ENCODE measurements at places on chromosomes 1 and 21.

DNA sequence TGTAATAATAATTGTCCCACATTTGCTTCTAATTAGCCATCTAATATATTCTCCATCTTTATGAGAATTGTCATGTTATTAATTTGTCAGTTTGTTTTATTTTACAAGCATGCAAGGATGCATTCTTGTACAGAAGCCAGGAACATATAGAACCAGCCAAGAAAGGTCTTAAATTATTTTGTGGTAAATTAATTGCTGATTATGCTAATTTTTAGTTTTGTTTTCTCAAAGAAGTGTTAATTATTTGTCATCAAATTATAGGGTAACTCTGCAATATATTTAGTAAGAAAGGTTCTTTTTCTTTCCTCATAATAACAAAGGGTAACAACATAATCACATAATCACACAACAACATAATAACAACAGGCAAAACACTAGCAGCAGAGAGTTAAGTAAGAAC, 5.7 kb downstream of the CLIC6 start:
- DNase-seq = no peak

DNA sequence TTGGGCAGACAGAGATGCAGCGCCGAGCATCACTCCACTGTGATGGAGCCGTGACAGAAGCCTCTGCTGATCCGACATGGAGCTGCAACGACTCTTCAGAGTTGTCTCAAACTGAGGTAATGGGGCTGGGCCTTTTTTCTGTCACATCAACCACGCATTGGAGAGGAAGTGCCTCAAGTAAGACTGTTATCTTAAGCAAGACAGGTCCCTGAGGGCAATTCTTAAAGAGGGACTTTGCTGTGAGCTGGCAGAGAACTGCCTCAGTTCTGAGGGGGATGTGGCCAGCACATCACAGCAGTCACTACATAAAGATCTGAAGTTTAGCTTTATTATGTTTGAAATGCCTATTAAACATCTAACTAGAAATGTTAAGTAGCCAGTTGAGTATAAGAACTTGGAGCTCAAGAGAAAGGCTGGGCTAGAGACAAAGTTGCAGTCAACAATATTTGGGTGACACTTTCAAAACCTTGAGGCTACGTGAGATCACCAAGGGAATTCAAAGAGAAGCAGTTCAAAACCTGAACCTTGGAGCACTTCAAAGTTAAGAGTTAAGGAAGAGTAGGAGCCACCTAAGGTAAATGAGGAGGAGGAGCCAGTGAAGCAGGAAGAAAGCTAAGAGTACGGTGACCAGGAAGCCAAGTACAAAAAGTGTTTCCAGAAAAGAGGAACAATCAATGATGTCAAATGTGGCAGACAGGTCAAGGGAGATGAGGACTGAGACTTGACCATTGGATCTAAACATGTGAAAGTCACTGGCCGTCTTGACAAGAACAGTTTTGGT, 54.2 kb upstream of the BCL9 start:
- no peak for DNase-seq

- no peak for DNase-seq
Measured at GRCh38 chr1:156120318-156120717, 5.8 kb downstream of the LMNA start.

GRCh38 chr1:34759503-34760357, at the start of gene GJB4:
Gene GJB4 (plus strand): TSS chr1:34759740. CDS start chr1:34761255, 1,515 bp downstream.
- no peak for DNase-seq

GRCh38 chr1:20974069-20974468, 187.0 kb upstream of the HP1BP3 start:
- DNase-seq = no peak

GRCh38 chr1:5140136-5140535, 485.7 kb downstream of the AJAP1 start:
- DNase-seq = no peak

GRCh38 chr21:39842741-39843459, 24.3 kb upstream of the PCP4 start:
- no peak for DNase-seq

DNA sequence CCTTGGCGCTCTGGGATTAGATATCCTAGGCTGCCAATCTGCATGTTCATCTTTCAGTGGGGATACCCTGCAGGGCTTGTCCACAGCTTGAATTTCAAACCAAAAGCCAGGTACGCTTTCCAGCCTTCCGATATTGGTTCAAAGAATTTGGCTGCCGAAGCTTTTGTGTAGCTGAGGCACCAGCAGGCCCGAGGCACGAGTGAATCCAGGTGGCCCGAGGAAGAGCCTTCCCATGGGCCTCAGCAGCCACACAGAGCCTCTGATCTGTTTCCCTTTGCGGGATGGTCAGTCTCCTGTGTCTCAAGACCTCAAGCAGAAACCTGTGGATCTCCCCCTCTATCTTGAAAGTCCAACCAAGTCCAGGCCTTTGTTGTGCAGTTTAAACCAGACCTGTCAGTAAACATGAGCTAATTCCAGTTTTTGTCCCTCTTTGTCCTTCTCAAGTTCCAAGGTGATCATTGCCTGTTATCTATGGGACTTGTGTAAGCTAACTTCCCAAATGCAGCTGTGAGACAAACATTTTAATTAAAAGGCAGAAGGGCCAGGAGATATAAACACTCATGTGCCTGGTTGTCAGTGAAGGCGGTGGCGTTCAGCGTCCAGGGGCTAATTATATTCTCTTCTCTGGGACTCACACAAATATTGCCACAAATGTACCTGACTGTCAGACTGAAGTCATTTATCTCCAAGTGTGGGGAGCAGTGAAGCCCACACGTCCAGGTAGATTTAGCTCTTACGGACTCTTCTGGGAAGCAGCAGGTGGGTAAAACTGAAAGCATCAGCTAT, 30.6 kb downstream of the VANGL1 start:
- DNase-seq = no peak

DNA sequence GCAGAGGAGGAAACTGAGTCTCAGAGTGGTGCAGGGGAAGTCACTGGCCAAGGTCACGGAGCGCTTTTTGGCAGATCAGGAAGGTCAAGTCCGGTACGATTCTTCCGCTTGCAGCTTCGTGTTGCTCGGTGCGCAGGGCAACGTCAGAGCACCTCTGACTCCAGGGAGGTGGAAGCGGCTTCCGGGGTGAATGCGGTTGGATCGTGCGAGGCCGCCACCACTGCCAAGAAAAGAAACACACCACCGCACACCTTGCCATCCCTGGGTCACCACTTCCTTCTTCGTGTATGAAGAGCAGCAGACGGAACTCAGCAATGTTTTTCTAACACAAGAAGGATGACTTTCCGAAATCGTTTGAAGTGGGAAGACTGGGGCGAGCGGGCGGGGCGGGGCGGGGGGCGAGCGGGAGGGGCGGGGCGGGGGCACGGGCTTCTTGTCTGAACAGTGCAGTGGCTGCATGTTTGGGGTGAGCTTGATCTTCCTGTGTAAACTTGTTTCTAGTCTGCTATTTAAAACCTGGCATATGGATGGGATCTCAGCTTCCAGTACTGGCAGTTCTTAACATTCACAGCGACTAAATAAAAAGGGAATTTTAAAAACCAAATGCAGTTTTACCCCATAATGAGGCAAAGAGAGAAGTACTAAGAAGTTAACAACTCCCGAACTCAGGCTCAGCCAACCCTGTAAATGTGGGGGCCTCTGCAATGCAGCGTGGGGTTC, 300.0 kb downstream of the RRAGC start:
- peak; percentile 68 for DNase-seq

DNA sequence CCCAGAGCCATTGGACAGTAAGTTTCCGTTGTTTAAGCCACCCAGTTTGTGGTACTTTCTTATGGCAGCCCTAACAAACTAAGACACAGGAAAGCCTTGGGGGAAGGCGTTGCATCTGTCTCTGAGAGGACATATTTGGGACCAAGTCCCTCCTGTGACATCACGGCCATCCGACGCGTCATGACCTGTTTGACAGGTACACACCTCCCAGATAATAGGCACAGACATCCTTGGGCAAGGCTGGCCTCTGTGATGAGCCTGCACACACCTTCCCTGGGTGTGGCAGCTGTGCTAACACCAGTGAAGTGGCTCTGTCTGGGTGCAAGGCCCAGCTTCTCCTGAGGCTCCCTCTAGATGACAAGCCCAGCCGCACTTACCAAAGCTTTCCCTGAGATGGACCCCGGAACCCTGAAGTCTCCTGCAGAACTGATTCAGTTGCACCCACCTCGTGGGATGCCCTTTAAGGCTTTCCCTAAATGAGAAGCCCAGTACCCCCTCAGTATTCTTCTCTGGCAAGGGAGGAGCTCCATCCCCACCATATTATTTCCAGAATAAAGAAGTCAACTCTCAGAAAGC, 136.5 kb downstream of the ZSCAN20 start:
- no peak for DNase-seq

- DNase-seq = no peak
Measured at GRCh38 chr1:25004355-25004754, 74.3 kb upstream of the RUNX3 start.

GRCh38 chr1:19680644-19681043, 16.0 kb downstream of the HTR6 start:
- no peak for DNase-seq

DNA sequence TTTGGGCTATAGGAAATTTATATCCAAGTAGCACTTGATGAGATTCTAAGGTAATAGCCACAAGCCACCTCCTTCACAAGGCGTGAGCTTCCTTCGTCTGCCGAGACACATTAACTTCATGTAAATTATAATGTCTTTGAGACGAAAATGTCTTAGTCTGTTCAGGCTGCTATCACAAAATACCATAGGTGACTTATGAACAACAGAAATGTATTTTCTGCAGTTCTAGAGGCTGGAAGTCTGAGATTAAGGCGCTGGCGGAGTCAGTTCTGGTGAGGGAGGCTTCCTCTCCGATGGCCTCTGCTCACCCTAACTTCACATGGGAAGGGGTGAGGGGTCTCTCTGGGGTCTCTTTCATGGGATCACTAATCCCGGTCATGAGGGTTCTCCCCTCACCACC, 133.0 kb downstream of the ETS2 start:
- DNase-seq = no peak

GRCh38 chr1:43067977-43068751, 103.9 kb downstream of the EBNA1BP2 start:
- DNase-seq = no peak

GRCh38 chr1:218345673-218346390, 696 bp downstream of the TGFB2 start:
- no peak for DNase-seq

- no peak for DNase-seq
Measured at GRCh38 chr1:231600458-231600976, 26.1 kb upstream of the DISC1 start.

GRCh38 chr1:90220941-90221693, 226.2 kb downstream of the ZNF326 start:
- DNase-seq = no peak

- DNase-seq = no peak
Measured at GRCh38 chr1:114828251-114828650, 26.4 kb upstream of the SYCP1 start.

- no peak for DNase-seq
Measured at GRCh38 chr21:15686506-15686905, 43.3 kb upstream of the USP25 start.

DNA sequence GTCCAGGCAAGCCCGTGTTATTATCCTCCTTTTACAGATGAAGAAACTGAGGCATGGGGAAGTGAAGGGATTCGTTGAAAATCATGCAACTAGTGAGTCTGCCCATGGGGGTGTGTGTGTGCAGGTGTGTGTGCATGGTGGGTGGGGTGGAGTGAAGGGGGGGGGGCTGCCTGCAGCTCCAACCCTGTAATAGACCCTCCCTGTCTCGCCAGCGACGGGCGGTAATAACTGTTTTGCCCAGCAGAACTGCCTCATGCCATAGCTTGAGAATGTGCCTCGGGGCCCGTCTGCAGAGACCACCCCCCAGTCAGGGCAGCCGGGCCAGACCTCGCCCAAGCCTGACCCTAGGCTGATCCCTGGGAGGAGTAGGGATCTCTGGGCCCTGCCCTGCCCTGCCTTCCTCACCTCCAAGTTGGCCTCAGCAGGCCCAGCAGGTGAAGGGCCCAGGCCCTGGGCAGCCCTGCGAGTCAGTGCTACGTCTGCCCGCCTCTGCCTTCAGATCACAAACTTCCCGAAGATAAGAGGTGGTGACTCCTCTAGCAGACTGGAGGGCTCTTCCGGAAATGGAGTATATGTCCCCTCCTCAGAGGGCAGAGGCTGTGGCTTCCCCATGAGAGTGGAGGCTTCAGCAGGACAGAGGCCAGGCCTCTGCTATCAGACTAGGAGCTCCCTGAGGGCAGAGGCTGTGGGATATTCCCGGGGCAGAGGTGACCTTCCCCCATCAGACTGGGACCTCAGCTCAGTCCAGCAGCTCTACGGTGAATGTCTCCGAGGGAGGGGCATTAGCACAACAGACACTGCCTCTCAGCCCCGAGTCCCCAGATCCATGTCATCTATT, 15.7 kb upstream of the EPHA2 start:
- no peak for DNase-seq

GRCh38 chr21:21952566-21952965, 954.4 kb downstream of the NCAM2 start:
- DNase-seq = no peak

DNA sequence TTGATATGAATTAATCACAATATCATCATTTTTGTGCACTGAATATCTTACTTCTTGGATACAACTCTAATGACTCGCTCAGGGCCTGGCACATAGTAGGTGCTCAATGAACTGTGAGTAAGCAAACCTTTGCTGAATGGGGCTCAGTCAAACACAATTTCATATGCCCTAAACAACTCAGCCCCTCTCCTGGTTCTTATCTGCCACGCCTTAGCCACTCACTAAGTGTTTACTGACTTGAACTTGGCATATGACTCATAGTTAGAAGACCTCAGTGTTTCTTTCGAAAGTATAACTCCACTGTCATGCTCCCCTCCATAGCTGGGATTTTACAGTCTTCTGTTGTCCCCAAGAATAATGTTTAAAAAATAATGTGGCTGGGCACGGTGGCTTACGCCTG, 4.8 kb upstream of the IFNLR1 start:
- DNase-seq = no peak

DNA sequence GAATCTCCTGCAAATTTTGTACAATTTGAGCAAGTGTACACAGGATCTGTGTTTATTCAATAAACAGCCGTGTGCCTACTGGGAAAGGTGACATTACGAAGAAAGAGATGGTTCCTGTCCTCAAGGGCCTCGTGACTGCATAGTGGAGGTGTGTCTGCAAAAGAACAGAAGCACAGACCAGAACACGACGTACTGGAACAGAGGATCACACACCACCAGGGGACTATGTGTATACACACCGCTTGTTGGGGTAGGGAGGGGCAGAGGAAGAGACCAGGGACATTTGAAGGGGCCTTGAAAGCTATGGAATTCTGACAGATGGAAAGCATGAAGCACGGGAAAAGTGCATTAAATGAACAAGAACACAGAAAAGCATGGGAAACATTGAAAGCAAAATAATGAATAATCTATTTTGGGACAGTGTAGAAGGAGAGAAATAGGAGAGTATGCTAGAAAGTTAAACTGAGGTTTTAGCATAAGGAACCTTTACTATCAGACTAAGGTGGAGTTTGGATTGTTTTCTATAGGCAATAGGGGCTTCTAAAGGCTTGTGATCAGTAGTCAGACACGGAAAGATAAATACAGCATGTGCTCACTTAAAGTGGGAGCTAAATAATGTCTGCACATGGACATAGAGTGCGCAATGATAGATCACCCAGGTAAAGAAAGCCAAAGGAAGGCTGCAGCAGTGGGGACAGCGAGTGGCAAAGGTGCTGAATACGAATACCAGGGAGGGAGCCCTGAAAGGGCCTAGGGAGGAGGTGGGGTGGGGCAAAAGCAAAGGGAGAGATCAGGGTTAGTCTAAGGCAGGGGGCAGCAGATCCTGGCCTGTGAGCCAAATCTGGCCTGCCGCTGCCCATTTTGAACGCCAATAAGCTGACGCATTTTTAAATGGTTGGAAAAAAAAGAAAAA, 11.0 kb downstream of the JAK1 start:
- no peak for DNase-seq

Measured in activated CD4-positive, CD25-positive, alpha-beta regulatory T cell (primary cell).